ENCODE measurements at places on chromosomes 3 and 15.
A peak's percentile ranks its signal among the peaks of the same experiment; 100 is the strongest.

GRCh38 chr15:85543741-85544155 is 163.3 kb downstream of the AKAP13 start:
- no peak for DNase-seq

- DNase-seq = no peak
These were observed 20.2 kb upstream of the MEF2A start for GRCh38 chr15:99545605-99546004.

GRCh38 chr3:14256561-14257342 is 78.1 kb downstream of the LSM3 start:
- DNase-seq = no peak

GRCh38 chr15:94080416-94080815 is 150.9 kb upstream of the MCTP2 start:
- DNase-seq = no peak

- DNase-seq = no peak
These were observed 10.6 kb upstream of the SPRED1 start for GRCh38 chr15:38242055-38242454.

GRCh38 chr3:32913790-32914446 is 37.5 kb upstream of the CCR4 start:
- no peak for DNase-seq

DNA sequence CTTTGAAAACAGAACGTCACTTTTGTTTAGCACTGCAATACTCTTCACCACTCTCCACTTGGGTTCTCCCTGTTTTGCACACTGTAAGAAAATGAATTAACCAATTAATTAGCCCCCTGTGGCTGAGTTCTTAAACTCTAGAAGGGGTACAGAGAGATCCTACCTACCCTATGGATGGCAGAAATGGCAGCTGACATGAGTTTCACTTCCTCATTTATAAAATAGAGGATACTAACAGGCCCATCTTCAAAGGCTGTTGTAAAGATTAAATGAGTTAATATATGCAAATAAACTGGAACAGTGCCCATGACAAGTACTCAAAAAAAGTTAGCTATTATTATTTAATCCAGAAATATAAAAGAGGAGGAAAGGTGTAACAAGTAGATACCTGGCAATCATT is 36.9 kb downstream of the SUCLG2 start:
- no peak for DNase-seq

DNA sequence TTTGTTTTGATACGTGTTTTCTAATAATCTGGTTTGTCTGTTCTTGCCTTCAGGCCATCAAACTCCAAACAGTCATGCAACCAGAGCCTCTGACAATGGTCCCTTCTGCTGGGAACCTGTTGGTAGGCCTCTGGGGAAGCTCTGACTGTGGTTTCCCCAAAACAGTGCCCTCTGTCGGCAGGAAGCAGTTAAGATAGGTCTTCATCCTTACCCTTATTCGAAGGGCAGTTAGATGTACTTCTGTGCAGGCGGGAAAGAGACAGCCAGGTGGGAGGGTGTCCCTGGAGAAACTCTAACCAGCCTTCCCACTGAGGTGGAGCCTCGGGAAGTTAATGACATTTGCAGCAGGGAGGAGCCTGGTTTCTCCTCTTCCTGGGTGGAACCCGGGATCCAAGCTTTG is 81.6 kb upstream of the CHMP2B start:
- DNase-seq = peak; percentile 62

- DNase-seq = no peak
These were observed 829.3 kb upstream of the CFAP20DC start for GRCh38 chr3:59879031-59879581.

- DNase-seq = no peak
These were observed 116.7 kb downstream of the ERC2 start for GRCh38 chr3:56351537-56351936.

DNA sequence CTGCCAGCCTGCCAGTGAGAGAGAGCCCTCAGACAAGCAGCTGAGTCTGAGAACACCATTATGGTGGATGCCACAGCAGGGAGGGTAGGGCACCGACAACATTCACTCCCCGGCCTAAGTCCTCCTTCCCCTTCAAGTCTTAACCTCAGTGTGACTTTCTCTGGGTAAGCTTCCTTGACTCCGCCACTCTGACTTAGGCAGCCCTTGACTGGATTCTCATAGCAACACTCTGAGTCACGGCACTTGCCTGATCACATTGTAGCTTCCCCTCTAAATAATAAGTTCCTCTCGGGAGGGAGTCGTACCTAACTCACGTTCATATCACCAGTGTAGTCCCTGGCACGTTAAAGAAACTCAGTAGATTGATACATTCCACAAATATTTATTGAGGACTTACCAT is 180.5 kb downstream of the FOXB1 start:
- no peak for DNase-seq

Data from AML-193 (cell line).